ENCODE measurements at places on chromosomes 7 and 10.
A peak's percentile ranks its signal among the peaks of the same experiment; 100 is the strongest.

GRCh38 chr7:100546926-100547800 lies 8.2 kb downstream of the AGFG2 start:
- no peak for DNase-seq

GRCh38 chr10:132185601-132186487 lies 904 bp upstream of the DPYSL4 start:
- peak; percentile 38 for DNase-seq

DNA sequence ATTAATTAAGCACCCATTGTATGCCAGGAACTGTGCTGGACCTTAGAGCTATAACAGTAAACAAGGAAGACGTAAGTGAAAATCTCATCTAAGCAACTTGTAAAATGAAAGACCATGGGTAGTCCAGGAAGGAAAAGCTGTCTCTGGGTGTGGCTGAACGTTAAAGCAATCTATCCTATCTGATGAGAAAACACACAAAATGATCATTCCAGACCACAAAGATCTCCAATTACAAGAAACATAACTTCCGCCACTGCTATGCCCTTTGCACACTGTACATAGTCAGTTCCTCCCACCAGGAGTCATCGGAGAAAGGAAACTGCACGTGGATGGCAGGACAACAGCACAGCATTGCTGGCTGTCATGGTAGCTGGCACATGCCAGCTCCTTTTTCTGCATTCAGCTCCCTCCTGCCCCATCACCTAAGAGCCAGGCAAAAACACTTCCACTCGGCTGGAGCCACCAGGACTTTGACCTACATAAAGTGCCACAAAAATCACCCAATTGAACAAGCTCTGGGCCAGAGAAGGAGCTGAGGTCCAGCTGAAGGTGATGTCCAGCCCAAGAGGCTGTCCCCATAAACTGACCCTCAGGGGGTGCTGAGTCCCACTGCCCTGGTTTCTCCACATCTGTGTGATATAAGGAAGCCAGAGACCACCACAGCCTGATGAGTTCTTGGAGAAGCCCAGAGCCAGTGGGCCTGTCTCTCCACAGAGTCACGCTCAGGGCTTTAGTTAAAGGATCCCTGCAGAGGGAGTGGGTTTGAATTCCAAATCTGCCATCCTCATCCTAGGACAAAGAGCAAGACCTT lies 56.4 kb downstream of the STEAP1B start:
- no peak for DNase-seq

DNA sequence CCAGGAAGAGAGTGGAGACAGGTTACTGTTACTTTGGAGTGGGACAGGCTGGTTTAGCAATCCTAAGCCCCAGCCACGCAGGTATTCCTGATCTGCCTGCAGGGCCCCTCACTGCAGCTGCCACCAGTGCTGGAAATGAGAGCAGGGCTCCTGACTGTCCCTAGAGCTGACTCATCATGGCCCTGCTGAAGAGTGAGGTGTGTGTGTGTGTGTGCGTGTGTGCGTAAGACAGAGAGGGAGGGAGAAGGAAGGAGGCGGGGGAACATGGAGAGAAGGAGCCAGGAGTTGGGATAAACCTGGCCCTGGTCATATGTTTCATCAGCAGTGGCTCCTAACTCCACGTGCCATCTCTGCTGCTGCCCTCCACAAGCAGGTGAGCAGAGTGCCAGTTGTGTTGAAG lies 3.6 kb downstream of the FOXI2 start:
- DNase-seq = no peak
